Fibroblast of skin of back (primary cell): ENCODE measurements at places on chromosomes 3 and 15.

DNA sequence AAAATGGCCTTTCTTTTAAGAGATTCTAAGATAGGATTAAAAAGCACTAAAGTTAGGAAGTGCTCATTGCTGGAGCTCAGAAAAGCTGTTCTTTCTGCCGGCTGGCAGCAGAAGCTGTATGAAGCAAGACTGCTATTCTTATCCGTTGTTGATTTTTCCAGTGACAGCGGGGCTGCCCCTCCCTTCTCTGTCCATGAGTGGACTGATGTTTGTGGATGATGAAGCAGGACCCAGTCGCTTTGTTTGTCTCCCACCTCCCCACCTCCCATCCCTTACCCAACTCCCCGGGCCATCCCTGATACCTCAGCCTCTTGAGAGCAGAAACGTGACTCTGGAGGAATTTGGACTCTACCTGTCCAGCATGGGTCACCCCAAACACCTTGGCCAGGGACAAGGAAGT, 10.3 kb upstream of the MUSTN1 start:
- DNase-seq: peak; percentile 47

- DNase-seq: no peak
Measured at GRCh38 chr3:139611528-139611927, 66.2 kb downstream of the NMNAT3 start.

- DNase-seq: no peak
Measured at GRCh38 chr3:129282727-129283327, 4.2 kb downstream of the HMCES start.

DNA sequence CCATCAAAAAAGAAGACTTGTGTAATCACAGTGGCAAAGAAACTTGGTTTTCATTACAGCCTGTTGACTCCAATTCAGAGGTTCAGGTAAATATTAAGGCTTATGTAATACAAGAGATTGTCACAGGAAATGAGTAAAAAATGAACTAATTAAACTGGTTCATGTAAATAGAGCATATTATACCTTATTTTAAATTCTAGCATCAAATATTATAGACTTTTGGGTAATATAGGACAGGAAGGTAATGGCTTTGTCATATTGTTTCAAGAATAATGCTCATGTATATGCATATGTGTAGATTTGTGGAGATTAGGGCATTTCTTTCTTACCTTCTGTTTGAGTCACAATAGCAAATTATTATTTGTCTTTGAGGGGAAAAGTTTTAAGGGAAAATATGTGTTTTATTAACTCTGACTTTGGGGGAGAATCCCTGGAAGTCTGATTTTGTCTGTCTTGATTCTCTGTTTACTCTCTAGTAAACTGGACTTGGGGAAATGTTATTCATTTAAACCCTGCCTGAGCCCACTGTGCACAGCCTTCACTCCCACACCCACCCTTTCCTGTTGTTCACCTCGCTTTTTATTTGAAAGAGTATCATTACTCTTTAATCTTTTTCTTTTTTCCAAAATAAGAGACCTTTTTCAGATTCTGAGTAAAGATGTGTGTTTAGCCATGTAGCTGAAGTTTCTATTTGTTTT, 43.0 kb downstream of the RASA2 start:
- DNase-seq: no peak

DNA sequence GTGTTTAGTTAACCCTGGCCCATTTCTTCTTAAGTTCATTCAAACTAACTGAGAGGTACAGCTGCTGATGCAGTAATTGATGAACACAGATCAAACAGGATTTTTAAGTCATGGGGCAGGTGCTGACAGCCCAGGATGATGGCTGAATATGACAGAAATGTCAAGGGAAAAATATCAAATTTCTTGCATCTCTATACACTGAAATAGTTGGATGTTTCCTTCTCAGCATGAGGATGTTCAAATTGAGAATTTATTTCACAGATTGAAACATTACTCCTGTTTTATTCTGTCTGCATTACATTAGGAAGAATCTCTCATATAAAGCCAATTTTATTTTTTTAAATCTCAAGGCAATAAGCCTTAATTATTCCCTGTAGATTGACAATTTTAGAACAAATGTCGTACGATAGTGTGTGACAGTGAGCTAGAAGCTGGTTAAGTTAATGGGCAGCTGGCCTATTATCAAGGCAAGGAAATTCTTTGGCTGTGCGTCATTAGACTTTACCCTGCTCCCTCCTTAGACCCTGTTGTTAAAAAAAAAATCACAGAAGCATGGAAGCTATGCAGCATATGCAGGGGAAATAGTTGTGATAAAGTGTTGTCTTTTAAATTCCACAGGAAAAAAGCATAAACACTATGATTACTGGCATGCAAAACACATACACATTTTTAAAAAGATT, 183.8 kb upstream of the KCNMB2 start:
- peak; percentile 95 for DNase-seq

DNA sequence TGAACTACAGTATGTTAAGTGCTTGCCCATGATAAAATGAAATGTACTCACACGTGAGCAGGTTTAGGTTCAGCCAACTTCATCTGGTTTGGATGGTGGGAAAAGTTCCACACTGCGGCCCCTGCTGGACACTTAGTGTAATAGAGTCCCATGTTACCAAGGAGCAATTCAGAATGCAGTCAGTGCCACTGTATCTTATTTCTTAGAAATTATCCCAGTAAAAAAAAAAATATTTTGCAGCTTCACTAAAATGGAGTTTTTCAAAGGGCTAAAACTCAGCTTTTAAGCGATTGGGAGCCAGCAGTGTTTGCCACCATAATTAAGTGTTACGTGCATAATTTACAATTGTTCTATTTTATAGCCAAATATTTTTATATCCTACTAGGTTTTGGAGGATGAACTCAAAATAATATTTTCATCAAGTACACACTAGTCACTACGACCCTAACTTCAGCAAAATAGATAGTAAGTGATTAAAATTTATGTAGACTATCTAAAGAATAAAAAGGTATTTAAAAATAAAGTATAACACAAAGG, 371.7 kb upstream of the GBE1 start:
- DNase-seq: peak; percentile 56

GRCh38 chr3:153254361-153254760, 92.3 kb downstream of the RAP2B start:
- DNase-seq: no peak

DNA sequence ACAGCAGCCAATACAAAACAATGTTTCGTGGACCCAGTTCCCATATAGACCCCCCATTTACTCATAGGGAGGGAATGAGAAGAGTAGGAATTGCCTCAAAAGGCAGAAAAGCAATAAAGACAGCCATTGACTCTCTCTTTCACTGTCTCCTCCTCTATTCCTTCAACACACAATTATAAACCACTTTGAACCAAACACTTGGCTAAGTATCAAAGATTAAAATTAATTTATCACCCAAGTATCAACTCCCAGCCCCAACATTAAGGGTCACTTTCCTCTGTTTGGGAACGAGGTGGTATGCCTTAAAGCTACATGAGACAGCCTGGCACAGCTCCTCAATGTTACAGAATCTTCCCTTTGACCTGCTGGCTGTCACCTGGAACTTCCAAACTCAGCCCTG, 16.4 kb upstream of the LRIG1 start:
- DNase-seq: no peak

GRCh38 chr3:86800116-86800515, 190.8 kb downstream of the VGLL3 start:
- peak; percentile 82 for DNase-seq

DNA sequence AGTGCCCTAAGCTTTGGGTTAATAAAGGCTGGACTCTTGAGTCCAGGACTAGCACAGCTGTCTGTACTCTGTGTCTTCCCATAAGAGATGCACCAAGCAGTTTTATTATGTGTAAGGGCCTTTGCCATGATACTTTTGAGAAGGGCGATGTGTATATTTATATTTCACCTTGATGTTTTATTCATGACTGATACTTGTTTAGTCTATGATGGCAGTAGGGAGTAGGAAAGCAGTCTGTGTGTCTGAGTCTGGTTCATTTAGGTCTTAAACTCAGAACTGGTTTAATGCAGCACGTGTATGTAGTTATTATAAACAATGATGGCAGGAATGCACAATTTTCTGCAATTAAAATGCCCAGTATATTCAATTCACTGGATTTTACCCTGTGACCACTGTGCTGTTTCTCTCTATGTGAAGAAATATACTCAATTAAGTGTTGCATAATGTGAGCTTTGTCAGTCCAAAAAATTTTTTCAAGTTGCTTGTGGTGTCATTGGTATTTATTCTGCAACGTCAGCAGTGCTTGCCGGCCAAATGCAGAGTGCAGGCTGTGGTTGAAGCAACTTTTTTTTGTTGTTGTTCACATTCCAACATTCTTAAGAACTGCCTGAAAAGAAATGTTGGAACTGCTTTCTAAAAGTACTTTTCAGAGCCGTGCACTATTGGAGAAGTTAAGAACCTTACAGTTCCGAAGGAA, 423.7 kb upstream of the SEMA6D start:
- peak; percentile 92 for DNase-seq

DNA sequence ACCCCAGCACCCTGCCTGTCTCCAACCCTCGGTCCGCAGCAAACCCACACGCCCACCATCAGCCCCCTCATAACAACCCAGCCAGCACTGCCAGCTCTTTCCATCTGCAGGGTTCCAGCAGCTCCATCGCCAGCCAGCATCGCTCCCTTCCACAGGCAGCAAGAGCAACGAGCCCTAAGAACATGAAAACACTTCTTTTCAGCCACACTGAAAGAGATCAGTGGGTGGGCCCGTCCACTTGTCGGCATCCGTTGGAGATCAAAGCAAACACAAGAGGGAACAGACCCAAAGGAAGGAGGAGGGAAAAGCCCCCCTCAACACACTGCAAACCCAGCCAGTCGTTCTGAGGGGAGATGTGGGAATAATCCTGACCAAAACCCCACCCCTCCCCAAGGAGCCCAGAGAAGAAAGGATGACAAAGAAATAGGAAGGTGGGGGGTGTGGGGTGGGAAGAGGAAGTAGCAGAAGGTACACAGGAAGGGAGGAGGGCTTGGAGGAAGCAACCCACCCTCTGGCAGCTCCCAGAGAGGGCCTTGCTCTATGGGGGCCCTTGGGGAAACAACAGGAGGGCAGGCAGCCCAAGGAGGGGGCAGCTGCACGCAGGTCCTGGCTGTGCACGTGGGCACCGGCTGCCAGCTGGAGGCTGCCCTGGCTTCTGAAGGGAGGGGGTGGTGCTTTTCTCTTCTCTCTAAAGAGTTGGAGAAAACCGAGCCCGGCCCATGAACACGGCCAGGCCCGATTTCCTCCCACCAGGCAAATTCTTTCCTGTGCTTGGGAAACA, 473.6 kb upstream of the PROK2 start:
- DNase-seq: no peak

GRCh38 chr3:141123677-141124410, 72.7 kb downstream of the SPSB4 start:
- no peak for DNase-seq

- no peak for DNase-seq
Measured at GRCh38 chr3:117955196-117955595, 1079.5 kb downstream of the IGSF11 start.

DNA sequence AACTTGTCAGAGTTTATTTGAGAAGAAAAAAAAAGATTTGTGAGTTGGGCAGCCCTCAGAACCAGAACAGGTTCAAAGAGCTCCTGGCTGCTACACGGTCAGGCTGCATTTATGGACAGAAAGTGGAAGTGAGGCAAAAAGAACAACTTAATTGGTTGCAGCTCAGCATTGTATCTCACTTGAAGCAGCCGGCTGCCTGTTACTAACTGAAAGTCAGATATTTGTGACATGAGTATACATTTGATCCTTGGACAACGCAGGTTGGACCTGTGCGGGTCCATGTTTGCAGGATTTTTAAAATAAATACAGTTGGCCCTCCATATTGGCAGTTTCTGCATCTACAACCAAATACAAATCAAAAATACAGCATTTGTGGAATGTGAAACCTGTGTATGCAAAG, 7.5 kb upstream of the ALDH1L1 start:
- no peak for DNase-seq

DNA sequence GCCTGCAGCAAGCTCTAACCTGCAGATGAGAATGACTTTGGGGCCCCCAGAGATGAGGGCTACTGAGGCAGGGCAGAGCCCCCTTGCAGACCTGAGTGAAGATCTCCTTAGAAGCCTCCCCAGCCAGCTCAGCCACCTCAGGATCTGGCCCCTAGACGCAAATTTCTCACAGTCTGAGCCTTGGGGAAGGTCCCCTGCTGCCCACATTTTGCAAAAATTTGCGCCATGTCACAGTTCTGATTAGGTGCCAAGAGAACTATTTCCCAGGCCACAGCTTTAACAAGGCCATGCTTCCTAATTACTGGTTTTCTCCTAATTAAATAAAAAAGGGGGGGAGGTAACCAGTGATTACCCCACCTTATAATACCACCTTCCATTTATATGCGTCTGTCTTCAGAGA, 81.0 kb upstream of the HES1 start:
- no peak for DNase-seq

DNA sequence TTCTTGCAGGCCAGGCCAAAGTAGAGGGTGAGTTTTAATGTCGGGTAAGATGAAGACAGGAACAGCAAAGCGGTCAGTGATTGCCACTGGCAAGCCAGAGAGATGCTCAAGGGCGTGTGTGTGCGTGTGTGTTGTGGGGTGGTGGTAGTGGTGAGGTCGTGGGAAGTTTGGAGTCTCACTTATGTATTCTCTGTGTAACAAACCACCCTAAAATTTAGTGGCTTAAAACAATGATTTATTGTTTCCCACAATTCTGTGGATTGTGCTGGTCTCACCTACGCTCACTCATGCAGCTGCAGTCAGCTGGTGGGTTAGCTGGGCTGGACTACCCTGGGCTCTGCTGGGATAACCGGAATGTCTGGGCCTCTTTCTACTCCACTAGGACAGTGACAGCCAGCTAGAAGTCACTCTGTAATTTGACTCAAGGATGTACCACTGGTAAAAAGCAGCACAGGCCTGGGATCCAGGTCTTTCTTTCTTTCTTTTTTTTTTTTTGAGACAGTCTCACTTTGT, 50.9 kb upstream of the BHLHE40 start:
- no peak for DNase-seq

- no peak for DNase-seq
Measured at GRCh38 chr3:185998136-185998535, 60.3 kb upstream of the TRA2B start.

DNA sequence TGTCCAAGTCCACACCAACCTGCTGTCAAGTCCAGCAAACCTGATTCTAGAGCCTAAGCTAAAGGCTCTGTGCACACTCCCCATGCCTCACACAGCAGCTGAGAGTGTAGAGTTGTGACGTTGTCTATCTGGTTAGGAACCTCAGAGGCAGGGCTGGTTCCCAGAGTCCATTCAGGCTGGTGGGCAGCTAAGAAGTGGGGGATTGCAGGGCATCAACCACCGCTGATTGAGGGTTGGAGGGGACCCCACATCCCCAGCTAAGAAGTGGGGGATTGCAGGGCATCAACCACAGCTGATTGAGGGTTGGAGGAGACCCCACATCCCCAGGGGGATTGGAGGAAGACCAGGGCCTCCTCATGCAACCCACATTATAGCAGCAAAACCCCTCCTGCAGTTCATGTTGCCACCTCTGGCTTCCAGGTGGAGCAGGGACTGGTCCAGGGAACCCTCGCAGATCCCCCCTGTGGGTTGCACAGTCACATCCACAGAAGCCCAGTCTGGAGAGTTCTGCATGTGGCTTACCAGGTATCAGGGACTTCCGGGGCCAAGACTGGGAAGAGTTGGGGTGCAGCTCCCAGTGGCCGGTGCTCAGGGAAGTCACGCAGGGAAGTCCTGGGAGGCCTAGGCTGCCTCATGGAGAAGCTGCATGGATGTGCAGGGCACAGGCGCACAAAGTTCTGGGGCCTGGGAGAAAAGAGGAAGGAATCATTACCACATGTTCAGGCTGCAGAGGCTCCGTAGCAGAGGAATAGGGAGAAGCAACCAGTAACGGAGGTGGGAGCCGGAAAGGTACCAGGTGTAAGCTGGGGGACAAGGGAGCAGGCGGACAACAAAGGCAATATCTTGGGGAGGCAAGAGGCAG, 71.4 kb upstream of the PCSK6 start:
- DNase-seq: no peak

- DNase-seq: peak; percentile 89
Measured at GRCh38 chr3:119643528-119643927, 16.9 kb downstream of the POPDC2 start.
